ENCODE measurements at places on chromosomes 13 and 19.

GRCh38 chr19:2320049-2320448 is 8.3 kb downstream of the LSM7 start:
- no peak for DNase-seq

DNA sequence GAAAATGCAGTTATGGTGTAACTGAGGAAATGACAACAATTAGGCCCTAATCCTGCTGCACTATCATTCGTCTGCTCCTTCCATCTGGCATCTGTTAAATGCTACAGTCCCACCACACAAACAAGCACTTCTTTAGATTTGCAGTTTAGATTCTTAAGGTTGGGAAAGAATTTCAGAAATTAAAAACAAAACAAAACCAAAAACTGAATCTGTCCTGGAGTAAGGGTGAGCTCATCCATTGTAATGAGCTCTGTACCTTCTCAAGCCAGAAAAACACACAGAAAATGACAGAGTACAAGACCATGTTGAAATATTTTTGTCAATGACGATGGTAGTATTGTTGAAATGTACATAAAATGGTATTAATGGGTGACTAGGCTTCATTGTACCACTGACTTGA is 28.3 kb downstream of the SMAD9 start:
- peak; percentile 13 for DNase-seq

DNA sequence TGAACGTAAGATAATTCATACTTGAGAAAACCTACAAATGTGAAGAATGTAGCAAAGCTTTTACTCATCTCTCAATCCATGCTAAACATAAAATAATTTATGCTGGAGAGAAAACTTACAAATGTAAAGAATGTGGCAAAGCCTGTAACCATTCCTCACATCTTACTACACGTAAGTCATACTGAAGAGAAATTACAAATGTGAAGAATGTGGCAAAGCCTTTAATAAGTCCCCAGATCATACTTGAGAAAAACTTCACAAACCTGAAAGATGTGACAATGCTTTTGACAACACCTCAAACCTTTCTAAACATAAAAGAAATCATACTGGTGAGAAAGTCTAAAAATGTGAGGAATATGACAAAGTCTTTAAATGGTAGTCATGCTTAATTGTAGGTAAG is 89.4 kb downstream of the ZNF675 start:
- DNase-seq, result no peak

DNA sequence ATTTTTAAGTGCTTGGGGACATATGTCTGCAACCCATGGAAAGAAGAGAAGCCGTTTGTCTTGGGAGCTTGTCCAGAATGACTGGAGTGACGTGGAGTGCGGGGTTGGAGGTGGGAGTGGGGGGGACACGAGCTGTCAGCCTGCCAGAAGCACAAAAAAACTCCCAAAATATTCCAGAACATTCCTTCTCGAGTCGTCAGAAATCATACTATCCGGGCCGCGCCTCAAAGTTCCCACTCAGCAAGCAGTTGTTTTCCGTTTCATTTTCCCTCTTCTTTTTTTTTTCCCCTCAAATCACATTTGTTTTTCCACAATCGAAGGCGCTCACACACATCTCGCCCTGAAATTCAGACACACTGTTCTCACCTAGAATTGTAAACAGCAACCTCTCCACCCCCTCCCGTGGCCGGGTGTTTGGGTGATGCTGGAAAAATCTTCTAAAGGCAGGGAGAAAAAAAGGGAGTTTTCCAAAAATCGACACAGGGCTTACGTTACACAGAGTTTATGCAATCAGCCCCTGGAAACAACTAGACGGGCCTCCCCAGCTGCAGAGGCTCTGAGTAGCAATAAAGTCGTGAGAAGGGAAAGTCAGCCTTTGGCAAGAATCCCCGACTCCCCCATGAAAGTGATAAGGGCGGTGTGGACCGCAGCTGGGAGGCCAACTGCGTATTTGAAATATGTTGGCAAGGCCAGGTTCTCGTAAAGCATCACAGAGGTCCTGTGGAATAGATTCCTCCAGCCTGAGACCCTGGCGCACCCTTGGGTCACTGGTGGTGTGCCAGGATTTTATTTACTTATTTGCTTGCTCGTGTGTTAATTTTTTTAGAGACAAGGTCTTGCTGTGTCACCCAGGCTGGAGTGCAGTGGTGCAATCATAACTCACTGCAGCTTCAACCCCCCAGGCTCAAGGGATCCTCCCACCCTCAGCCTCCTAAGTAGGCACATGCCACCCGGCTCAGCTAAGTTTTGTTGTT is 31.2 kb upstream of the KLF2 start:
- peak; percentile 80 for DNase-seq

- no peak for DNase-seq
Measured at GRCh38 chr13:93316841-93317240, 90.2 kb downstream of the GPC6 start.

DNA sequence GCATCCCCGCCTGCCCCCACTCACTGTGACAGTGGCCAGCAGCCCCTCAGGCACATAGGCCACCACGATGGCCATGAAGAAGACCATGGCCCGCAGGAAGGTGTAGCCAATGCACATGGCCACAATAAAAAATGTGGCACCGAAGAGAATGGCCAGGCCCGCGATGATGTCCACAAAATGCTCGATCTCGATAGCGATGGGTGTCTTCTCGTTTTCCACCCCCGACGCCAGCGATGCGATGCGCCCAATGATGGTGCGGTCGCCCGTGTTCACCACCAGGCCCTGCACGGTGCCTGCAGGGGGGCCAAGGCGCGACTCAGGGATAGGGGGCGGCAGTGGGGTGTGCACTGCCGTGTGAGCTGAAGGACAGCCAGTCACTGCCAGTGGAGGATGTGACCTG is 3.7 kb downstream of the ATP4A start:
- DNase-seq, result no peak

DNA sequence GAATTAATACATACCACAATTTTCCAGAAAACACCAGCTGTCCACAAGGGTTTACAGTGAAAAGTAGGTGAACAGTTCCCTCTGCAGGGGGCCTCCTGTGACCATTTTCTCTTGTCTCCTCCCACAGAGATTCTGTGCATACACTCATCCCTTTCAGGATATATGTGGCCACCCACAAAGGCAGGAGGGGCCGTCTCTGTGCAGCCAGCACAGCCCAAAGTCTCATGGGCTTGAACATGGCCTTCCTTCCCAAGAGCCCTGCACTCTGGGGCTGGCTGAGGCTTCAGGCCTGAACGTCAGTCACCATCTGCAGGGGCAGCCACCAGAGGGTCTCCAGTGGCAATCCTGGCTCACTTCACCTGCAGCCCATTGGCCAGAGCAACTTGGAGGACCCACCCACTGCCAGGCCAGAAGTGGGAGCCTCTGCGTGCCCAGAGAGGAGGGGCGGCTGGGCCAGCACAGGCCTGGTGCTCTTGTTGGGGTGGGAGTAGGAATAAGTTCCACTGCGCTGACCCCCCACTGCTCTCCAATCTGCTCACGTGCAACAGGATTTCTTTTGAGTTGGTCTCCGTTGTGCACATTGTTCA is 25.1 kb downstream of the TMEM161A start:
- peak; percentile 50 for DNase-seq

Measured in fibroblast of skin of back (primary cell).